MCF 10A (cell line): ENCODE measurements at places on chromosomes 1 and 21.
A peak's percentile ranks its signal among the peaks of the same experiment; 100 is the strongest.

DNA sequence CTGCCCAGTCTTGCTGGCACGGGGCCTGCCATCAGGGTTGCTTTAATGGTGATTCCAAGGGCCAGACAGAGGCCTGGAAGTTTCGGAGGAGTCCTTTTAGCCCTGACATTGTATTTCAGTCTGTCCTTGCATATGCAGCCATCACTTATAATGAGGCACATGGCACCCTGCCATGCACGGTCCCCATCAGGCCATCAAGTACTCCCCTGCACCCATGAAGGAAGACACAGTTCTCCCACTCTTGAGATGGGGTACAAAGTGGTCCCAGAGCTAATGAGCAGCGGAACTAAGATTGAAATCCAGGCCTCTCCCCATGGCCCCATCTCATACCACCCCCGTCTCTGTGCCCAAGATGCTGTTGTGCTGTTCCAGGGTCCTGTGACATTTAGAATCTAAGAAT is 596.6 kb downstream of the PTPRU start:
- no peak for DNase-seq

DNA sequence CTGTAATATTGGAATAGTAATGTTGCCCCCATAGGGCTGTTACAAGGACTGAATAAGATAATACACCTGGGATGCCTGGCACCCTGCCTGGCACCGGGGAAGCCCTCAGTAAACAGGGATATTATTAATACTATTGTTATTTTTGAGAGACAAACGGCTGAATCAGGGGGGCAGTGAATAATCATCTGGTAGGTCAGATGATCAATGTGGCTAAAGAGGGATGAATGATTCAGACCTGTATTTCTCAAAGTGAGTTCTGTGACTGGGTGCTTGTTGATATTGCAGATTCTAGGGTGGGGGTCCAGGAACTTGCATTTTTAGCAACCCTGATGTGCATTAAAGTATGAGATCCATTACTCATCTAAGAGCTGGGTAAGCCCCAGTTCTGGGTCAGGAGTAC is 46.2 kb upstream of the BCL10 start:
- no peak for DNase-seq

- DNase-seq = no peak
Observed at GRCh38 chr1:216246577-216247203, 176.6 kb downstream of the USH2A start.

DNA sequence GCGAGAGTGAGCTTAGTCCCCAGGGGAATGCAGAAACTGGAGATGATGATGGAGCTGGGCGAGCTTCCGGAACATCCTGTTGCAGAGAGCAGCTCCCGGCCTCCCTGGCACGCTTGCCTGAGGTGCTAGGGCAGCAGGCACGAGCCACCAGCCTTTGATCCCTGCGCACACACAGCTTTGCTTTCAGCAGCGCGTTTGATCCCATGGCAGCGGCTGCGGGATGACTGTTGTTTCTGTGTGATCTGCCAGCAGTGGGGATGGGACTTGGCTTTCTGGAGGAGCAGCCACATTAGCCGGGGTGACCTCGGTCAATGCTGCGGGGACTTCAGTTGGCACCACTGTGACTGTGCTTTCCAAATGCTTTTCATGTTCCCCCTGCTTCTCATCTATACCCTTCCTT is 193.2 kb downstream of the KAZN start:
- DNase-seq = no peak

DNA sequence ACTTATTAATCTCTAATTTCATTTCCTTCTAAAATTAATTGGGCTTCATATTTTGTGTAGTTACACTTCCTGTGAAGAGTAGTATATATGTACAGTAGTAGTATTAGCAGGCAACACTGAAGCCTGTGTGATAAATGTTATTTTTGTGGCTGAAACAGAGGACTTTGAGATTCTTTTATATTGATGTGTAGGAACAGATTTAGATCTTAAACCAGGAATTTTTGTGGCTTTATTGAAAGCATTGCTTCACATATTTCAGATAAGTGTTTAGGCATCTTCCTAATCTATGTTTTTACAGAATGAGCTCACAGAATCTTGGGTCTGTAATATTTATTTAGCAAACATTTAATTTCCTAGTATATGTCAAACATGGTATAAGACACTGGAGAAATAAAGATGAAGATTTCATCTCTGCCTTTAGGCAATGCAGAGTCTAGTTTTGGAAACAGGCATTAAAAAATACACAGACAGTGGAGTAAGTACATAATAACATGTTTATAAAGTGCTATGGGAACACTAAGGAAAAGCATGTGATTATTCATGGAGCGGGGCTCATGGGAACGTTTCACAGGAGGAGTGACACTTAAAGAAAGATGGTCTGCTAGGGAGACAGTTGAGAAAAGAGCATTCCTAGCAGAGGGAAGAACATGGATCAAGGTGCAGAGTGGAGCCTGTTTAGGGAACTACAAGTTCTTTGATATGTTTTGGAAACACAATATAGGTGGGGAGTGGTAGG is 52.7 kb downstream of the MIGA1 start:
- DNase-seq = peak; percentile 53

DNA sequence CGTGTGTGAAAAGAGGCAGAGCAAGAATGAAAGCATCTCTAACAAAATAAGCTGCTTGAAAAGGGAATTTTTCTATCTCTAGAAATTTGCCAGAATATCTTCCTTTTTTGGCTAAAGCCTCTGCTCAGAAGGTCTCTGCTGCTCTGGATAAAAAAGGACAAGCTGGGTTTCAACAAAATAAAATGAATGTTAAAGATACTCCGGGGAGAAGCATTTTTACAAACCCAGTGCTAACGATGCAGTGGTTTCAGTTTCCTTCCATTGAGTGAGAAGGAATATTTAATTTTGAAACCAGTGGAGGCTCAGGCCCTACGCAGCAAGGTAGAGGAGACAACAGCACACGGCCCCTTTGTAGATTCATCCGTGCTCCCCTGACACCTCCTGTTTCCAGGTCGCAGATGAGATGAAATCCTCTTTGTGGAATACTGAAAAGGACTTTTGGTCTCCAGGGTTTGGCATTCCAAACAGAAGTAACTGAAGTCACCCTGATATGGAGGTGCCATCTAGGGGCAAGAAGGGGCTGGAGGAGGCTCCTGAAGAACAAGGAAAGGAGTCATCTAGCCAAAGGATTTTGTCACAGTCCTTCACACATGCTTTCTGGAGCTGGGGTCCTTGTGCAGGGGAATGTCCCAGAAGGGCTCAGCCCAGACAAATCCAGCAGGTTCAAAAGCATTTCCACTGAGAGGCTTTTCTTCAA is 65.7 kb upstream of the SYT6 start:
- DNase-seq = peak; percentile 19

- no peak for DNase-seq
Observed at GRCh38 chr1:1440262-1441001, 4.9 kb downstream of the VWA1 start.

GRCh38 chr1:201703621-201704438 is 125.1 kb upstream of the IPO9 start:
- peak; percentile 90 for DNase-seq

GRCh38 chr1:160144921-160145320 is 6.5 kb upstream of the ATP1A4 start:
- no peak for DNase-seq

DNA sequence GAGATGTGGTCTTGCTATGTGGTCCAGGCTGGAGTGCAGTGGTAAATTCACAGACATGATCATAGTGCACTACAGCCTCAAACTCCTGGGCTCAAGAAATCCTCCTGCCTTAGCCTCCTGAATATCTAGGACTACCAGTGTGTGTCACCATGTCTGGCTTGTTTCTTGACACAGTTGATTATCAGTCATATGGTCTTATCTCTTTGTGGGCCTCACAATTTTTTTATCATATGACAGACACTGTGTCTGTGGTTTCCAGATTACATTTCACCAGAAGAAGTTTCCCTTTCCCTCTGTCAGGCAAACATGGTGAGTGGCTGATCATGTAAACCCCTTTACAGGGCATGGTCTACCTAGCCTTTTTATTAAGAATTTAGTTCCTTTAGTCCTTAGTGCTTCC is 96.1 kb downstream of the HFM1 start:
- DNase-seq = no peak

- peak; percentile 14 for DNase-seq
Observed at GRCh38 chr1:80987106-80987505, 813.6 kb upstream of the ADGRL2 start.

DNA sequence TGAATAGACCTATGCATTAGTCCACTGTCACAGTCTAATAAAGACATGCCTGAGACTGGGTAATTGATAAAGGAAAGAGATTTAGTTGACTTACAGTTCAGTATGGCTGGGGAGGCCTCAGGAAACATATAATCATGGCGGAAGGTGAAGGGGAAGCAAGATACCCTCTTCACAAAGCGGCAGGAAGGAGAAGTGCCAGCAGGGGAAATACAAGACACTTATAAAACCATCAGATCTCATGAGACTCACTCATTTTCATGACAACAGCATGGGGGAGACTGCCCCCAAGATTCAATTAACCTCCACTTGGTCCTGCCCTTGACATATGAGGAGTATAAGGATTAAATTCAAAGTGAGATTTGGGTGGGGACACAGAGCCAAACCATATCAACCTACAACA is 59.4 kb downstream of the CAPN9 start:
- DNase-seq = no peak

- no peak for DNase-seq
Observed at GRCh38 chr21:32167513-32167912, 111.3 kb downstream of the MIS18A start.

- DNase-seq = no peak
Observed at GRCh38 chr1:179007233-179007632, 18.5 kb upstream of the FAM20B start.

GRCh38 chr1:160704250-160704649 is 7.4 kb downstream of the CD48 start:
- peak; percentile 64 for DNase-seq

GRCh38 chr21:42413500-42413899 is 9.8 kb downstream of the UBASH3A start:
- DNase-seq = no peak

DNA sequence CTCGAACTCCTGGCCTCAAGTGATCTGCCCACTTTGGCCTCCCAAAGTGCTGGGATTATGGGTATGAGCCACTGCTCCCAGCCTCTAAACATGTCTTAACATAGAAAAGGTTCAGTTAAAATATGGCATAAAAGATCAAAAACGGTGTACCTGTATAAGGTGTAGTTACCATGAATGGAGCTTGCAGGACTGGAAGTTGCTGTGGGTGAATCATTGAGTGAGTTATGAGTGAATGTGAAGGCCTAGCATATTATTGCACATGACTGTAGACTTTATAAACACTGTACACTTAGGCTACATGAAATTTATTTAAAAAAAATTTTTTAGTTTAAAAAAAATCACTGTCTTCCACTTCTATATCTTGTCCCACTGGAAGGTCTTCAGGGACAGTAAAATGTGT is 15.7 kb downstream of the ABCD3 start:
- DNase-seq = no peak

GRCh38 chr1:36175137-36176095 is 19.5 kb downstream of the MAP7D1 start:
- DNase-seq = no peak

- peak; percentile 8 for DNase-seq
Observed at GRCh38 chr1:101108111-101108500, 82.5 kb upstream of the DPH5 start.

DNA sequence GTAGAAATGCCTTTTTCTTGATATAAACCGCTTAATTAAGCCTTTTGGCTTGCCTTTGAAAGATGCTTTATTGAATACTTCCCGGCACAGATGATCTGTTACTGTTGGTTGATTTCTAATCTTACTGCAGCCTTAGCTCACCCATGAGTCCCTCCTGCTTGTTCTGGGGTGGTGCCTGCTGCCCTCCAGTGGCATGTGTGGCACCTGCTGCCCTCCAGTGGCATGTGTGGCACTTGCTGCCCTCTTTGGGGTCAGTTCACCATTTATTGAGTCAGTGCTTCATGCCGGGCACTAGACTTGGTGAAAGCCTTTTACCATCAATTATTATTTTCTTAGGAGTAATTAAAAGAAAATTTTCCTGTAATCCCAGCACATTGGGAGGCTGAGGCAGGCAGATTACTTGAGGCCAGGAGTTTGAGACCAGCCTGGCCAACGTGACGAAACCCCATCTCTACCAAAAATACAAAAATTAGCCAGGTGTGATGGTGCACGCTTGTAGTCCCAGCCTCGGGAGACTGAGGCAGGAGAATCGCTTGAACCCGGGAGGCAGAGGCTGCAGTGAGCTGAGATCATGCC is 54.3 kb downstream of the ADARB1 start:
- DNase-seq = peak; percentile 80

DNA sequence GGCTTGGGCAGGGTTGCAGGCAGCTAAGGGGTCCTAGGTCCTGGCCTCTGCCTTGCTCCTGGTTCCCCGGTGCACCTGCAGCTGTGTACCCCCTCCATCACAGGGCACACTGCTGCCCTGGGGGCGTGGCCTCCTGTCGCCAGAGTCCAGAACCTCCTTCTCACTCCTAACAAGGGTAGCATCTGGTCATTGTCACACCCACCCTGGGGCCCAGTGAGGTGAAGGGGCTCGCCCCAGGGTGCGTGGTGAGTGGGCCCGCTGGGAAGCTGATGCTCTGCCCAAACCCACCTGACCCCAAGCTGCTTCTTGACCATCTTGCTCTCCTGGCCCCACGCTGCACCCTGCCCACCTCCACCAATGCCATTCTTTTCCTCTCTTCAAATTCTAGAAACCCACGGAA is 44.5 kb downstream of the AJAP1 start:
- DNase-seq = no peak

- DNase-seq = no peak
Observed at GRCh38 chr1:221778535-221779142, 36.8 kb upstream of the DUSP10 start.

- DNase-seq = peak; percentile 71
Observed at GRCh38 chr1:64686828-64687724, 57.8 kb upstream of the RAVER2 start.

DNA sequence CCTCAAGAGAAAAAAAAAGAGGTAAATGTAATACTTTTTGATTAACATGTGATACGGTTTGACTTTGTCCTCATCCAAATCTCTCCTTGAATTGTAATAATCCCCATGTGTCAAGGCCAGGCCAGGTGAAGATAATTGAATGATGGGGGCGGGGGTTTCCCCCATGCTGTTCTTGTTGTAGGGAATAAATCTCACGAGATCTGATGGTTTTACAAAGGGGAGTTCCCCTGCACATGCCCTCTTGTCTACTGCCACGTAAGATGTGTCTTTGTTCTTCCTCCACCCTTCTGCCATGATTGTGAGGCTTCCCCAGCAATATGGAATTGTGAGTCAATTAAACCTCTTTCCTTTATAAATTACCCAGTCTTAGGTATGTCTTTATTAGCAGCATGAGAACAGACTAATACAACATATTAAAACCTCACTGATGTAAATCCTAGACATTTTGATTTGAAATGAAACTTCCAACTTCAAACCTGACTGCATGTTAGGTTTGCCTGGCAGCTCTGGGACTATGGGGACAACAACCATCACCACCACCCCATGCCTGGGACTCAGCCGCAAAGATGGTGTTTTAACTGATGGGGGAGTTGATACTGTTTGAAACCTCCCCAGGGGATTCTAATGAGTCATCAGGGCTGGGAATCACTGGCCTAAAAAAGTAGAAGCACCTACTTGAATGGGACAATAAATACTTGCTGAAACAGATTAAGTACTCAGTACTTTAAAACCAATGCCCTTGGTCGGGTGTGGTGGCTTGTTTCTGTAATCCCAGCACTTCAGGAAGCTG is 32.8 kb upstream of the BACH1 start:
- peak; percentile 24 for DNase-seq
